Stimulated activated CD4-positive, alpha-beta T cell treated with anti-CD3 and anti-CD28 coated beads, Interleukin-1b, Interleukin-23, amount 100 ng/mL, for 1 hour (primary cell): ENCODE measurements at places on chromosomes 7 and 10.

- DNase-seq: no peak
Measured at GRCh38 chr10:18793951-18794350, 134.7 kb downstream of the ARL5B start.

DNA sequence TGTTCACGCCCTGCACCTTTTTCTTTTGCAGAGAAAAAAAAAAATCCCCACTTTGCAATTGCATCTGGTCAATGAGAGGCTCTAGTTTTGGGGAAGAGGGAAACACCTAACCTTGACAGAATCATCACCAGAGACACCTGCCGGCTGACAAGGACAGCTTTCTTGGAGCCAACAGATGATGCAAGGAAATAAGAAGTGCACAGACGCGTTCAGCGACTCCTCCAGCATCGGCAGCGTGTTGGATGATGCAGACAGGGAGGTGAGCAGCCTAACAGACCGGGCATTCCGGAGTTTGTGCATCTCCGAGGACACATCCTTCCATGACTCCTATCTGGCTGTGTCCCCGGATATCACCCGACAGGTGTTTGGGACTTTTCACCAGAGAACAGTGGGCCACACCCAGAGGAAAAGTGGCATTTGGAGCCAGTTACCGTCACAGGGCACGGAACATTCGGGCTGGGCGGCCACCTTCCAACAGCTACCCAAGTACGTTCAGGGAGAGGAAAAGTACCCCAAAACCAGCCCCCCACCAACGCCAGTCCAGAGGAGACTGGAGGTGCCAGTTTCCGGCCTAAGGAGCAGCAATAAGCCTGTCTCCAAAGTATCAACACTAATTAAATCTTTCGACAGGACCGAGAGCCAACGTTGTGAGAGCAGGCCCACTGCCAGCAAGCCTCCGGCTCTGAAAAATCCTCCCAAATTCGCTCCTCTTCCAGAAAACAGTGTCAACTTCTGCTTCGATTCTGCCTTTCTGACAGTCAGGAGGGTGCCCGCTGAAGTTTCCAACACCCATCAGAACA, 23.6 kb downstream of the C10orf71 start:
- DNase-seq: no peak

- no peak for DNase-seq
Measured at GRCh38 chr7:144908324-144908723, 72.5 kb upstream of the TPK1 start.

GRCh38 chr10:97319671-97320479, 804 bp downstream of the FRAT1 start:
- DNase-seq: peak; percentile 27

DNA sequence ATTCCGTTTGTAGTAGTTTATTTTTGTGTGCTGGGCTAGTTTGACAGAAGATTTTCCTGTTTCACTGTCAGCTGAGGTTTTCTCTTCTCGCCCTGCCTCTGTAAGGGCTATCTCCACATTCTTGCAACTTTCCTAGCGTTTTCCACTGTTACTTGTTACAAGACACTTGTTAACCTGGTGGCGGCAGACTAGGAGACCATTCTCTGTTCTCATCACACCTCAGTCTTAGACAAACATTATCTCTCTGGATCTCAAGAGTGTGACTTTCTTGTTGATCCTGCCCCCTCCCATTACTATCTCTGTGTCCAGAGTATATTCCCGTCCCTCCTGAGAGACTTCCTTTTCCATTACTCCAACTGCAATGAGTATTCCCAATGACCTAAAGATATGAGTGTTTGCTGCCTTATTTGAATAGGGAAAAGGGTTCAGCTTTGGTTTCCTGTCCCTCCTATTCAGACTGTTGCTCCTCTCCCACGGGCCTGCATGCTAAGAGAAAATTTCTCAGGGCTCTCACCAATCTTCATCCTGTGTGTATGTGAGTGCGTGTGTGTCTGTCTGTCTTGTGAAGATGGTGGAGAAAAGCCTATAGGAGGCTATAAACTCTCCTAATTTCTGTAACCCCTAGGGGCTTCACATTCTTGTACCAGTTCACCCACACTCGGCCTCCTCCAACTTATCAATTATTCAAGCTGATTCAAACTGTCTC, 722.4 kb upstream of the POT1 start:
- DNase-seq: no peak

- DNase-seq: no peak
Measured at GRCh38 chr10:46517541-46517940, 38.9 kb downstream of the GPRIN2 start.

GRCh38 chr7:6631605-6632004, 5.5 kb upstream of the ZNF316 start:
- DNase-seq: no peak

GRCh38 chr7:50306494-50307367, 2.2 kb downstream of the IKZF1 start:
- DNase-seq: no peak

DNA sequence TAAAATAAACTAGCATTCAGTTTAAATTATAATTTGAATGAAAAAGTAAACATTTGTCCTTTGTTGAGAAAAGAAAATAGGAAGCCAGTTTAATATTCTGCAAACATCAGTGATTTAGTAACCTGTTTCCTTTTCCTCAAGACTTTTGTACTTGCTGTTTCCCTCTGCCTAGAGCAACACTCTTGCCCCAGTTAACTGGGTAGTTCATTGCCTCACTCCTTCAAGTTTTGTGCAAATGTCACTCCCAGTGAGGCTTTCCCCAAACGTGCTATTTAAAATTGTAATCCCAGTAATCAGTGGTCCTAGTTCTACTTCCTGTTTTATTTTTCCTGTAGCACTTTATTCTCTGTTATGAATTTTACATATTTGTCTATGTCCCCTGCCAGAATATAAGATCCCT, 23.8 kb downstream of the DLD start:
- DNase-seq: no peak

GRCh38 chr7:95213809-95214492, 110.4 kb downstream of the PON1 start:
- DNase-seq: no peak

GRCh38 chr10:44966129-44966815, 6.7 kb downstream of the RASSF4 start:
- no peak for DNase-seq

DNA sequence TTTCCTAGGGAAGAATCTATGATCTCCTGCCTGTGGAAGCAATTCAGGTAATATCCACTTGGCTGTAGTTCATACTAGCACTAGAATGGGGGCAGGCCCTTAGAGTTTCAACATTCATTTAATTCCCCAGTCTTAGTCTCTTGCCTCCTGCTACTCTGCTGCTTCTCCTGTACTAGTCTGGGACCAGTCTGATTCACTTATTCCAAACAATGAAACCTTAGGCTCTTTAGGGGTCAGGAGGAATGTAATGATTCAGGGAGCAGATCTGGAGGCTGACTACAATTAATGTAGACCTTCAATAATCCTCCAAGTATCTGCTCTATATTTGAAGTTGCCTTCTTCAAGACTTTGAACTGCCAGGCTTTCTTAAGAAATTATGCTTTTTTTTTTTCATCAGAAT, 101.8 kb downstream of the GNAT3 start:
- no peak for DNase-seq

- no peak for DNase-seq
Measured at GRCh38 chr7:95324431-95324830, at the start of gene PON1. PON1 (minus strand) TSS chr7:95324532; CDS start chr7:95324475, 57 bp downstream.

- no peak for DNase-seq
Measured at GRCh38 chr10:31133251-31133791, 101.7 kb upstream of the ZNF438 start.

DNA sequence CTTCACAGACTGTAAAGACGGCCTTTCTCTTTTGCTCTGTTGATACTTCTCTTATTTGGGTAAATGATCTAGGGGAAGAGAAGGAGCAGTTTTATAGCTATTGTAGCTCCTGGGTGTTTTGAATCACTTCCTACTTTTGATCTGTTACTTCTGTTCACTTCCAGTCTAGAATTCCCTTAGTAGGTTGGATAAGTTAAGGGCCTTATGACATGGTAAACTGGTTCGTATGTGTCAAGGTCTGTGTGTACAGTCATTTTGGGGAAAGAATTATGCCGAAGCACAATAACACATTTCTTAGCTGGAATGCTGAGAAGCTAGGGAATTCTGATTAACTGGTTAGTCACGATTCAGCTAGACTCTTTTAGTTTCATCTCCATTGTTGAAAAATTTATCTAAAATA, 8.1 kb downstream of the DENND10 start:
- DNase-seq: no peak

DNA sequence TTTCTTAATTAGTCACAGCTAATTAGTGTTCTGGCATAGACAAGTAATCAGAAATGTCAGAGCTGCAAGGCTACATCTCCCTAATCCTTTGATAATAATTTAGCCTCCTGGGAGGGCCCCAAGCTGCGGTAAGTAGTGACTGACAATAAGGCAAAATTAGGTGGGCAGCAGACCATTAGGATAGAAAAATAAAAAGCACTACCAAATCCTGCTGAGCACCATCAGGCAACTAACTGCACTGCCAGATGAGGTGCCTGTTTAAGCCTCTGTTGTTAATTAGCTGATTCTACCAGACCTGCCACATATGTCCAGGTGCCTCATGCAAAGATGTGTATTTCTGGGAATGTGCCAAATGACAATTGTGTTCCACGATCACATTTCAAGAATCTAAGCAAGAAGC, 32.5 kb upstream of the FEZF1 start:
- DNase-seq: no peak

- no peak for DNase-seq
Measured at GRCh38 chr10:1954300-1954699, 217.0 kb upstream of the ADARB2 start.

- DNase-seq: no peak
Measured at GRCh38 chr10:71727105-71727737, 7.6 kb upstream of the C10orf105 start.

- no peak for DNase-seq
Measured at GRCh38 chr10:21144047-21144446, 246.9 kb upstream of the NEBL start.

GRCh38 chr7:24549991-24550390, 23.3 kb upstream of the PALS2 start:
- DNase-seq: no peak

- no peak for DNase-seq
Measured at GRCh38 chr7:131241386-131241785, 86.3 kb upstream of the MKLN1 start.

GRCh38 chr10:370449-370825, 235.2 kb downstream of the ZMYND11 start:
- no peak for DNase-seq

DNA sequence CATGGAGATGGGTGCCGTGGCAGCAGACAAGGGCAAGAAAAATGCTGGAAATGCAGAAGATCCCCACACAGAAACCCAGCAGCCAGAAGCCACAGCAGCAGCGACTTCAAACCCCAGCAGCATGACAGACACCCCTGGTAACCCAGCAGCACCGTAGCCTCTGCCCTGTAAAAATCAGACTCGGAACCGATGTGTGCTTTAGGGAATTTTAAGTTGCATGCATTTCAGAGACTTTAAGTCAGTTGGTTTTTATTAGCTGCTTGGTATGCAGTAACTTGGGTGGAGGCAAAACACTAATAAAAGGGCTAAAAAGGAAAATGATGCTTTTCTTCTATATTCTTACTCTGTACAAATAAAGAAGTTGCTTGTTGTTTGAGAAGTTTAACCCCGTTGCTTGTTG, 25.9 kb downstream of the BAG3 start:
- no peak for DNase-seq

DNA sequence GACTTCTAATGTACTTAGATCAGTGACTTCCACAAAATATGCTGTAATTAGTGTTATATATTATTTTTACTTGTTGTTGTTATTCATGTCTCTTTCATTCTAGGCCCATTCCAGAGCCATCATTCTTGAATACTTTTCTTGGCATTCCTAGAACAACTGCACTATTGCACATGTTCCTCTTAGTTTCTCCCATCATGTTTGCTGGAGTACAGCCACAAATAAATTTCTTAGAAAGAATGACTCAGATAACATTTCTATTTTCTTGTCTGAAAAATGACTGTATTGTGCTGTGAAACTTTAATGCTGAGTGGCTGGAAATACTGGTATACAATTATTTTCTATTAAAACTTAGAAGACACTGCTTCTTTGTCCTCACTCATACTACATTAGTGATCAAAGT, 651.0 kb upstream of the STEAP1 start:
- no peak for DNase-seq

GRCh38 chr10:70051848-70052247, 798 bp upstream of the MACROH2A2 start:
- DNase-seq: no peak

GRCh38 chr10:49163741-49164140, 24.4 kb downstream of the TMEM273 start:
- no peak for DNase-seq

DNA sequence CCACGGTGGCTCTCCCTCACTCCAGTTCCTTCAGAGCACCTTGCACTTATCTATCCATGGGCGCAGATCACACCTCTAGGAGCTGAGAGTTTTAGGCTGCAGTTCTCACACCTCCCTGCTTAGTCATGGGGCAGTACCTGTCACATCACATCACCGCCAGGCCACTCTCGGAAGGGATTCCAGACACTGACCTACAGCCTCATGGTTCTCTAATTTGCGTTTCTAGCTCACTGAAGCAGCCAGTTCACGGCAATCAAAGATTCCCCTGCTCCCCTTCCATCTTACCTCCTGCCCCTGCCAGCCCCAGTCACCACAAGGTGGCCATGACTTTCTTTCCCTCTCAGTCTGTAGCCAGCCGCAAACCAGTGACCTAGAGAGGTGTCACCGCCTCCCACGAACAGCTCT, 34.2 kb downstream of the ADRB1 start:
- no peak for DNase-seq

DNA sequence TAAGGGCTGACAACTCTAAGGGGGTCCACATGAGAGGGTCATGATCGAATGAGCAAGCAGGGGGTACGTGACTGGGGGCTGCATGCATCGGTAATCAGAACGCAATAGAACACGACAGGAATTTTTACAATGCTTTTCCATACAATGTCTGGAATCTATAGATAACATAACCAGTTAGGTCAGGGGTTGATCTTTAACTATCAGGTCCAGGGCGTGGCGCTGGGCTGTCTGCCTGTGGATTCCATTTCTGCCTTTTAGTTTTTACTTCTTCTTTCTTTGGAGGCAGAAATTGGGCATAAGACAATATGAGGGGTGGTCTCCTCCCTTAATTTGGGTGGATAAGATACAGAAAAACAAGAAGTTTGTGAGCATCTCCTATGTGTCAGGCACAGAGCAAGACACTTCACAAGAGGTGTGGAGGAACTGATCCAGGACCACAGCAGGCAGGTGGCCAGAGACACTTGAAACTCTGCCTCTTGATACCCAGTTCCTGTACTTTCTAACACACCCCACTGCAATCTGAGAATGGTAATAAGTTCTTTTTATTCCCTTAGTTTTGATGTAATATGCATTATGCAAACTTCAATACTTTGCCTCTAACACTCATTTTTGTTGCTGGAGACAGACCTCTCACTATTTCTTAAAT, 18.0 kb upstream of the MRLN start:
- no peak for DNase-seq

DNA sequence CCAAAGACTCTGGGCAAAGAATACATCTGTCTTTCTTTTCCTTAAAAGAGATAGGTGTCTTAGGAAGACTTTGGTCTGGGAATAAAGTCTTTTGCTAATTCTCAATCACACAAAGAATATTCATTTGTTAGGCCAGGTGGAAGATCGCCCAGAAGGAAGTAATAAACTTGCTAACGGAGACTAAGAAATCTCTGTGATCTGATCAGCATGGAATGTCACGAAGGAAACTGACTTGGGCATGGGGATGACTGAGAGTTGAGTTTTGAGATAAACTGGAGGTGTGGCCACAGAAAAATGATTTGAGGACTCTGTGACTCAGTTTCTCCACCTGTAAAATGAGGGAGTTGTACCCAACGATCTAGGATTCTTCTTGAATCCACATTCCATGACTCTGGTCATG, 161.1 kb upstream of the SVIL start:
- DNase-seq: no peak

GRCh38 chr10:7417103-7417623, 6.3 kb upstream of the SFMBT2 start:
- no peak for DNase-seq
